ENCODE measurements at places on chromosomes 1 and 21. TPM values are rescaled to one million over a fixed set of nuclear protein-coding genes. Genes with fewer than 3 reads are reported as not detected.

- no peaks in the 10 kb centered on the region for H3K27me3 ChIP-seq
- no peaks in the 10 kb centered on the region for H3K36me3 ChIP-seq
- no peak for DNase-seq
Observed at GRCh38 chr1:110205156-110205555, 5.0 kb upstream of the KCNC4 start.

- H3K27ac ChIP-seq = peak overlapping the region; percentile 48
- no peak overlapping the region for H3K4me3 ChIP-seq
- no peaks in the 10 kb centered on the region for H3K27me3 ChIP-seq
Observed at GRCh38 chr1:59005491-59006288, 221.8 kb upstream of the JUN start.

DNA sequence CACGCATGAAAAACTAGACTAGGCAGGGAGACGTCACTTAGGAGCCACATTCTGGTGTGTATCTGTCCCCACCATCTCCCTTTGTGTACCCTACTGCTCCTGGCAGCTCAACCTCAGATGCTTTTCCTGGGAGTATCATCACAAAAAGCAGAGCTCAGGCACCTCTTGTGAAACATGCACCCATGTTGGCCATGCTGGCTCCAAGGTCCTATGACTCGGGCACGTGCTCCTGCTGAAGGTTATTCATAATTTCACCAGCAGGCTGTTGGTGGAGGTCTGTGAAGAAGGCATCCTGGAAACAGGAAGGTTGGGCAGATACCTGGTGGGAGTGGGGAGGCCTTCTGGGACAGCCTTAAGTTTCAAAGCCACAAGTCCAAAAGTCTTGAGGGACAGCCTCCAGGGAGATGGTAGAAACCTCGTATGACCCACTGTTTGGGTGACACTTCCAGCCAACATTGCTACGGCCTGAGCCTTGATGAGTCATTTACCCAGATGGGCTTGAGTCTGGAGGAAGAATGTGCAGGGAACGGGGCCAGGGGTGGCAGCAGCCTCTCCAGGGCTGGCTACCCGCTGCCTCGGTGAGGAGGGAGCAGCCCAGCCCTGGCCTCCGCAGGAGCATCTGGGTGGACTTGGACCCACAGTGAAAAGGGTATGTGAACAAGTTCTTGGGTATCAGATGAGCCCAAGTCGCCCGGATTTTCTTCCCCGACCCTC lies 75.8 kb downstream of the PGBD5 start:
- DNase-seq = no peak
- H3K4me3 ChIP-seq = no peak overlapping the region
- no peaks in the 10 kb centered on the region for H3K36me3 ChIP-seq
- H3K4me1 ChIP-seq = no peaks in the 10 kb centered on the region

- H3K27me3 ChIP-seq = no peaks in the 10 kb centered on the region
- H3K27ac ChIP-seq = no peak overlapping the region
- peaks cover 11% of the 10 kb centered on the region for H3K4me1 ChIP-seq
- H3K36me3 ChIP-seq = no peaks in the 10 kb centered on the region
Observed at GRCh38 chr1:66296370-66296769, 237.6 kb upstream of the SGIP1 start.

Gene DYNLT5
- not detected for total RNA-seq

DNA sequence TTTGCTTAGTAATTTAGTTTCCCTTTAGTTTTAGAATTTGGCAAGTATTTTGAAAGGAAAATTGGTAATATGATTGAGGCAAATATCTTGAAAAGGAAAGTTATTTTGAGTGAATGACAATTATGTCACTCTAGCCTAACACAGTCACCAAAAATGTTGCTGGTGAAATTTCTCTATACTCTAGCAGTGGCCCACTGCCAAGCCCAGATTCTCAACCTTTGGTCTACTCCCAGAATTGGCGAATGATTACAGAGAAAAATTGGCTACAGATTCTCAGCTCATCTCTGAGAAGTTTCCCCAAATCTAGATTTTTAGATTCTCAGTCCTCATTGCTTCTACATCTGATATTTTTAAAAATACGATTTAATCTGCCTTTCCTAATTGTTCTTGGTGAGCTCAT lies 84.9 kb downstream of the PIGK start:
- no peak overlapping the region for H3K27ac ChIP-seq
- no peaks in the 10 kb centered on the region for H3K4me1 ChIP-seq
- no peak for DNase-seq
- H3K36me3 ChIP-seq = no peaks in the 10 kb centered on the region
- no peaks in the 10 kb centered on the region for H3K27me3 ChIP-seq
- no peak overlapping the region for H3K4me3 ChIP-seq

Gene DMRTA2
- total RNA-seq = not detected

Gene EXTL2
- total RNA-seq = 5.8 TPM

DNA sequence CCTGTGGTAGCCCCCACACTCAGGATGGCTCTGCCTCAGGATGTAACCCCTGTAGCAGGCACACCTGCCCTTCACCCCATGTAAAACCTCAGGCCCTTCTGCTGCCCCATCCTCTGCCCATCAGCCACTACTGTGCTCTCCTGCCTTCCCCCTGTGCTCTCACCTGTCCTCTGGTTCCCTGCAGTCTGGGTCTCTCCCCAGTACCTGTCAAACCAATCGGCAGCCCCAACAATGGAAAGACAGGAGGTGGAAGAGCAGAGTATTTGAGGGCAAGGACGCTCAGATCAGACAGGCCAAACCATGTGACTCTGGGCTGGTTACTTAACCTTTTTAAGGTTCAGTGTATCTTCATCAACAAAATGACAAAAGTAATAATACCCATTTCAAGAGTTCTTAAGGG lies 30.9 kb downstream of the SMIM12 start:
- no peaks in the 10 kb centered on the region for H3K36me3 ChIP-seq
- no peak overlapping the region for H3K4me3 ChIP-seq
- DNase-seq = no peak
- H3K27me3 ChIP-seq = no peaks in the 10 kb centered on the region
- no peak overlapping the region for H3K27ac ChIP-seq

Gene ICOSLG
- 2.9 TPM for total RNA-seq

Gene SMIM11
- 16.3 TPM for total RNA-seq

DNA sequence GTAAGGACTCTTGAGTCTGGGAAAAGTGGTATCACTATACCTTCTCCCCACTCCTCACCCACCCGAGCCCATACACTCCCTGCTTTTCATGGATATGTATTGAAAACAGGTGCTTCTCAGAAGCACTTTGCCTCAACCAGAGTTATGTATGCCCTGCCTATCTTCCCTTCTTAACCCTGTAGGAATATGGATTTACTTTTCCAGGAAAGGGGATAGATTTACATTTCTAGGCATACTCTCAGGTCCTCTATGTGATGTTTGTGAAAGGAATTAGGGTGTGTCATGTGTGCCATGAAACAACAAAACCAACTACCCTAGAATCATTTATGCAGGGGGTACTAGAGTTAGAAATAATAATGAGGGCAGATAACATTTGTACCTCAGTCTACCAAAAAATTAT lies 11.0 kb upstream of the STX12 start:
- H3K36me3 ChIP-seq = peaks cover 16% of the 10 kb centered on the region
- no peak overlapping the region for H3K27ac ChIP-seq
- H3K4me1 ChIP-seq = no peaks in the 10 kb centered on the region
- H3K27me3 ChIP-seq = no peaks in the 10 kb centered on the region
- no peak for DNase-seq

- no peak overlapping the region for H3K27ac ChIP-seq
- DNase-seq = no peak
- no peaks in the 10 kb centered on the region for H3K36me3 ChIP-seq
- H3K27me3 ChIP-seq = no peaks in the 10 kb centered on the region
- no peak overlapping the region for H3K4me3 ChIP-seq
Observed at GRCh38 chr21:33751120-33751519, 108.8 kb downstream of the ITSN1 start.

Gene TINAGL1
- total RNA-seq = not detected

GRCh38 chr1:206430031-206430983 lies 40.0 kb upstream of the IKBKE start:
- no peaks in the 10 kb centered on the region for H3K4me1 ChIP-seq
- H3K27ac ChIP-seq = no peak overlapping the region
- H3K36me3 ChIP-seq = peaks cover 18% of the 10 kb centered on the region
